ENCODE measurements at places on chromosomes 11 and 22.
A peak's percentile ranks its signal among the peaks of the same experiment; 100 is the strongest.

DNA sequence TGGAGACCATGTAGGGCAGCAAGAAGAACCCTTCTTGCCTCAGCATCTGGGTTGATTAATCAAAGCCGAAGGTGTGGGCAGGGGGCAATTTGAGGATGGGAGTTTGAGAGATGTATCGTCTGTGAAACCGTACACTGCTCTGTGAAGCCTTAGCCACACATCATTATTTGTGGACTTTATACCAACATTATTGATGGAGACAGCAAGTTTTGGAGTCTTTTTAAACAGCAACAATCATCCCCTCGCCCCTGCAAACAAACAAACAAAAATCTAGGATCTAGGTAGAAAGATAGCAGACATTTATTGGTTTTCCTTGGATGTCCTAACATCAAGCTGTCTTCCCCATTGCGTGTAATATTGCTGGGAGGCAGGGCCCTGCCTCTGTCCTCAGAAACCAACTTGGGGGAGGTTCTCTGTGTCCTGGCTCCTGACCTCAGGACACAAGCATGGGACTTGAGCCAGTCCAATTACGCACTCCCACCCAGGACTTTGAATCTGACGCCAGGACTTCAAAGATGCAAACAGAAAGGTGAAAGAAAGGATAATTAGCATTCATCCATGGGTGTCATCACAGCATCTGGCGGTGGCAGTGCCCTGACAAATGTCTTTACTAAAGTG, 61.6 kb upstream of the PLET1 start:
- no peak for DNase-seq

GRCh38 chr11:115926138-115926537, 421.9 kb upstream of the CADM1 start:
- DNase-seq: no peak

GRCh38 chr11:65478388-65479183, 20.3 kb upstream of the MALAT1 start:
- no peak for DNase-seq

DNA sequence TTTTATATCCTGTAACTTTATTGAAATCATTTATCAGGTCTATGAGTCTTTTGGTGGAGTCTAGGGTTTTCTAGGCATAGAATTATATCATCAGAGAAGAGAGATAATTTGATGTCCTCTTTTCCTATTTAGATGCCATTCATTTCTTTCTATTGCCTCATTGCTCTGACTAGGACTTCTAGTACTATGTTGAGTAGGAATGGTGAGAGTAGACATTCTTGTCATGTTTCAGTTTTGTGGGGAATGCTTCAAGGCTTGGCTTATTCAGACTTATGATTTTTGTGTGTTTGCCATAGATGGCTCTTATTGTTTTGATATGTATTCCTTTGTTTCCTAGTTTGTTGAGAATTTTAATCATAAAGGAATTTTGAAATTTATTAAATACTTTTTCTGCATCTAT, 1078.3 kb downstream of the FAM181B start:
- no peak for DNase-seq

DNA sequence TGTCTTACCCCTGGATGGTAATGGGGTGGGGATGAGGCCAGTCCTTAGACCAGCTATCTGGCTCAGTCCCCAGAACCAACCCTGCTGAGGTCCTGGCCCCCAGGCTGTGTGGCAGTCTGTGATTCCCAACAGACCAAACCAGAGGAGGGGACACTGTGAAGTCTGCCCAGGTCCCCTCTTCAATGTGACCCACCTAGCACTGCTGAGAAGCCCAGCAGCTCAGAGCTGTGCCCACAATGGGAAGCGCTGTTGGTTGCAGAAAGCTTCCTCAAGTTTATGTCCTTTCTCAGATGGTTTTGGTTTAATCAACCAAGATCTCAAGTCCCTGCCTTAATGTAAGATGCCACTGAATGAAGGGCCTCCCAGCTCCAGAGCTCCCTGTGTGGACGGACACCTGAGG, 114.7 kb upstream of the IGLL5 start:
- no peak for DNase-seq

DNA sequence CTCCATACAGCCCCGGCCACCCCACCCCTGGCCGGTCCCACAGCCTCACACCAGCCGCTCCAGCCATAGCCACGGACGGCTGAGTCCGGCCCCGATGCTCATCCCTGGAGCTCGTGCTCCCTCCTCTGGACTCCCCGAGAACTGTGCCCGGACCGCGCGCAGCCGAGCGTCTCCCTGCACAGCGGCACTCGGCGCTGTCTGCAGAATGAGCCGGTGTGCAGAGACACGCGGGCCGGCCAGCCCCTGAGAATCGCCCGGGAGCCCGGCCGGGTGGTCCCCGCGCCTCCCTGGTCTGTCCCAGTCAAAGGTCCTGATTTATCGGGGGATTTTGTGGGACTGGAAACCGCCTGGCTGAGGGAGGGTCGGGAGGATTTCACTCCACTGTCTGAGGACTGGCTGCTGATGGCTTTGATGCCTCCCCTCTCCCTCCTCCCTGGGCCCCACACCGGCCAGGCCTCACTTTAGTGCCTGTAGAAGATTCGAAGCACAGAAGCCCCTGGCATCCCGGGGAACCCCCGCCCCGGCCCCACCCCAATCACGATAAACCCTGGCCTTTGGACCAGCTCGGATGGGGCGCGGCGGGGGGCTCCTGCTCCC, 102.7 kb downstream of the BRD1 start:
- DNase-seq: peak; percentile 59

- no peak for DNase-seq
These were observed 15.1 kb upstream of the CYTH4 start for GRCh38 chr22:37267135-37267587.

DNA sequence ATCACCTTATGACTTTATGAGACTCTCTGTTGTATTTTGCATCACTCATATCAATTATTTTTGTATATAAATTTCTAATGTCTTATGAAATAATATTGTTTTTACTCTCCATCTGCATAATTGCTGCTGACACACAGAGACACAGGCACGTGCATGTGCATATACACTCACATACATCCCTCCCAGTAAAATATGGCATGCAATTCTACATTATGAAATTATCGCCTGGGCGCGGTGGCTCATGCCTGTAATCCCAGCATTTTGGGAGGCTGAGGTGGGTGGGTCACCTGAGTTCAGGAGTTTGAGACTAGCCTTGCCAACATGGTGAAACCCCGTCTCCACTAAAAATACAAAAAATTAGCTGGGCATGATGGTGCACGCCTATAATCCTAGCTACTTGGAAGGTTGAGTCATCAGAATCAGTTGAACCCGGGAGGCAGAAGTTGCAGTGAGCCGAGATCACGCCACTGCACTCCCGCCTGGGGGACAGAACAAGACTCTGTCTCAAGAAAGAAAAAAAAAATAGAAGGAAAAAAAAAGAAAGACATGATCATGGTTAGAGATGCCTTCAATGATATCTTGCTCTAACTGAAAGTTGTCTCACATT, 96.7 kb upstream of the LUZP2 start:
- no peak for DNase-seq

- DNase-seq: no peak
These were observed 76.5 kb downstream of the RAB30 start for GRCh38 chr11:82995235-82995634.

DNA sequence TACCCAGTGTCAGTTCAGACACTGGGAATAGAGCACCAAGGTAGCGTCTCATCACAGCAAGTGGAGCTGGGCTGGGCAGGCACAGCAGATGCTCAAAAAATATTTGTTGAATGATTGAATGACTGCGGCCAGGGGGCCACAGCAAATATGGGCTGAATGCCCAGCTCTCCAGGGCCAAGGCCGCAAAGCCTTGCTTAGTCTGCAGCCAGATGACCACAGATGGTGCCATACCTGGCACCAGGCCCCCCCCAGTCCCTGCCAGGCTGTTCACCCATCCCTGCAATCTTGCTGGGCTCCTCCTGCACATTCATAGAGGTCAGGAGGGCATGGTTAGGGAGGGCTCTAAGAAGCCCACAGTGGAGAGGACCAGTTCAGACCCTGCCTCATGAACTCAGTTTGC, 32.9 kb downstream of the ZC3H7B start:
- no peak for DNase-seq

- no peak for DNase-seq
These were observed 62.3 kb downstream of the BTG4 start for GRCh38 chr11:111449696-111450479.

All from ureter (tissue), 1 donor.